Calu3 (cell line): ENCODE measurements at places on chromosomes 3 and 15. TPM values are rescaled to one million over a fixed set of nuclear protein-coding genes. Genes with fewer than 3 reads are reported as not detected.

Gene FBLN2
- total RNA-seq: not detected in 2 replicates

Gene VIPR1
- 16.6 and 19.2 TPM in 2 replicates for total RNA-seq

Gene PARP6
- 110 and 125 TPM in 2 replicates for total RNA-seq

Gene TRAIP
- total RNA-seq: 28.2 and 29.7 TPM in 2 replicates

GRCh38 chr15:39468828-39469227 lies 112.1 kb upstream of the THBS1 start:
- DNase-seq: no peak

- no peak for DNase-seq
Observed at GRCh38 chr3:116980099-116980498, 270.5 kb downstream of the TUSC7 start.

- no peak for DNase-seq
Observed at GRCh38 chr15:91535856-91536500, 317.5 kb upstream of the SLCO3A1 start.

- DNase-seq: no peak
Observed at GRCh38 chr3:46995901-46996562, 16.6 kb downstream of the NBEAL2 start.
